ENCODE measurements at places on chromosomes 2 and 18.

GRCh38 chr18:62697636-62698035, 17.7 kb upstream of the PHLPP1 start:
- DNase-seq: no peak

DNA sequence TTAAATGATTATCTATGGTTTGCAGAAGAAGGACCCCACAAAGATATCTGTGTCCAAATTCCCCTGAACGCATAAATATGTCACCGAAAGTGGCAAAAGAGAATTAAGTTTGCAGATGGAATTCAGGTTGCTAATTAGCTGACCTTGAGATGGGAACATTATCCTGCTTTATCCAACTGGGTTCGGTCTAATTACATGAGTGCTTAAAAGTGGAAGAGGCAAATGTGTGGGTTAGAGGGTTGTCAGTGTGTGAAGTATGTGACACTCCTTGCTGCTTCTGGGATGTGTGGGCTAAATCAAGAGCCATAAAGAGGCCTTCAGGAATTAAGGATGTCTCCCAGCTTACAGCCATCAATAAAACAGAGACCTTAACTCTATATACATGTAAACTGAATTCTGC, 53.5 kb downstream of the CDH19 start:
- DNase-seq: no peak

- no peak for DNase-seq
Measured at GRCh38 chr2:159982842-159983785, 79.3 kb downstream of the PLA2R1 start.

- no peak for DNase-seq
Measured at GRCh38 chr2:134140251-134140661, 113.6 kb upstream of the MGAT5 start.

GRCh38 chr2:11598228-11598731, 64.4 kb downstream of the GREB1 start:
- DNase-seq: no peak

GRCh38 chr2:54603357-54603756, 120.1 kb upstream of the EML6 start:
- no peak for DNase-seq

- peak; percentile 22 for DNase-seq
Measured at GRCh38 chr18:63162271-63163014, 157.1 kb downstream of the BCL2 start.

DNA sequence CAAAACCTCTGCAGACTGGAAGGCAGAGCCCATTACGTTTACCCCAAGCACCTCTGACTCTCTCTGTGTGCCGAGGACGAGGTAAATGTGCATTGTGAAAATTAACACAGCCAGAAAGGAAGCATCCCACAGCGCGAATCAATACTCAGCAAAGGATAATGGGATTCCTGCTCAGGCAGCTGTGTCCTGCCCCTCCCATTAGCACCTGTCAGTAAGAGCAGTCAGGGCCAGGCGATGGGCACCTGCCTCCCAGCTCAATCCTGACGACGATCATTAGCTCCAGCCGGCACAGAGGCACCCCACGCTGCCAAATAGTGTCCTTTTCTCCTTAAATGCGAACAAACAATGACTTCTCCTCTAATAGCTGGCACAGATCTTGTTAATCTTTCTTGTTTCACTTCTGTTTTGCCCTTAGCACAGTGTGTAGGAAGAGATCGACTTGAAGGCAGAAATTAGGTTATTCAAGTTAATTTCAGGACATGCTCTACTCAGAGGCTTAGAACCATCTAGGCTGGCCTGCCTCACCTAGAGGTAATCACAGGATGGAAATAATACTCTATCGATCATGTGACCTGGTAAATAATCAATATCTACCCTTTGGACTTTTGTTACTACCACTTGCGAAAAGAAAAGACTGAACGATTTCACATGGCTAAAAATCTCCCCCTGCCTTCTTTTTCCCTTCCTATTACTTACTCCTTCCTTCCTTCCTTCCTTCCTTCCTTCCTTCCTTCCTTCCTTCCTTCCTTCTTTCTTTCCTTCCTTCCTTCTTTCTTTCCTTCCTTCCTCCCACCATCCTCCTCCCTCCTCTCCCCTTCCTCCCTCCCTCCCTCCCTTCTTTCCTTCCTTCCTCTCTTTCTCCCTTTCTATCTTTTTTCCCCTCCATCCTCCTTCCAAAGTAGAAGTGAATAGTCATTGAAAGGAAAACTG, 487.9 kb upstream of the ID2 start:
- no peak for DNase-seq

GRCh38 chr2:30511122-30512083, 64.4 kb downstream of the LCLAT1 start:
- no peak for DNase-seq

DNA sequence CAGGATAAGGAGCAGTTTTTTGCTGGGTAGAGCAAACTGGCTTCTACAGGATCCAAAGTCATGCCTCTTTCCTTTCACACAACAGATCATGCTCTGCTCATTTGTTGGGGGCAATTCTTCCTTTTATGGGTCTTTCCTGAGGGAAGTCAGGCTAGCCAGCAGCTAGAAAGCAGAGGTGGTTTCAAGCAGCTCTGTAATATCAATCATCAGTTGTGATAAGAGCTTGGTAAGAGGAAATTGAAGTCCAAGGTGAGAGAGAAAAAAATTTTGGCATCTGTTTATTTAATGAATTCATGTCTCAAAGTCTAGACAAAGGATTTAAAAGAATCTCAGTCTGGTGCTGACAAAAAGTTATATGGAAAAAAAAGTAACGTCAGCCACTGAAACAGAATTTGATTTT, 6.2 kb downstream of the TMEM87B start:
- DNase-seq: no peak

DNA sequence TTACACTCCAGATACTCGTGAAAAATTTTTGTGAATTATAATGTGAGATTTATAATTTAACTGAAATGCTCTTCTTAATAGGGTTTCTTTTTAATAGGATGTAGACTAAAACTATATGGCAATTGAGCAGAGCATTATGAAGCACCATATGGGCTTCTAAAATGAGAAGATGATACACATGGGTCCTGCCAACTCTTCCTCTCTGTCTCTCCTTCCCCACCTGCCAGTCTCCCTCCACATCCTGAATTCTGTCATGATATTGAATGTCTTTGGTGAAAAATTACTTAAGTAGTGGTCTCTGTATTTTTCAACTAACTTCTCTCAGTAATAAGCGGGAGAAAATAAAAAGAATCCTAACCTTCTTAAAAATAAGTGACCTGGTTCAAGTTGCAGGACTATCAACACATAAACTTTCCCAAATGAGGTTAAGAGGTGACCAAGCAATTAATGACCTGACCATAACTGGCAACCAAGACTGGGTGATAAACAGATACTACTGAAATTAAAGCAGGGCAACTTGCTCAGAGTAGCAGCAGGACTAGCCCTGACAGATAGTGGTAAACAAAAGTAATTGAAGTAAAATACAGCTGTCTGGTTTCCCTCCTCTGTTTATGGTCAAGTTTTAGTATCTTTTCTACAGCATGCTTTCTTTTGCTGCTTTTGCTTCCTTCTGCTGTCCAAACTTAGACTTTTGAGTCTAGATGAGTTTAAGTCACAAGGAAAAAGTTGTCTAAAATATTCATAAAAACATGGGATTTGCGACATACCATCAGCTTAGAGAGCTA, 117.1 kb upstream of the PDE1A start:
- no peak for DNase-seq

GRCh38 chr18:55585065-55585919, 2.7 kb downstream of the TCF4 start:
- DNase-seq: no peak

DNA sequence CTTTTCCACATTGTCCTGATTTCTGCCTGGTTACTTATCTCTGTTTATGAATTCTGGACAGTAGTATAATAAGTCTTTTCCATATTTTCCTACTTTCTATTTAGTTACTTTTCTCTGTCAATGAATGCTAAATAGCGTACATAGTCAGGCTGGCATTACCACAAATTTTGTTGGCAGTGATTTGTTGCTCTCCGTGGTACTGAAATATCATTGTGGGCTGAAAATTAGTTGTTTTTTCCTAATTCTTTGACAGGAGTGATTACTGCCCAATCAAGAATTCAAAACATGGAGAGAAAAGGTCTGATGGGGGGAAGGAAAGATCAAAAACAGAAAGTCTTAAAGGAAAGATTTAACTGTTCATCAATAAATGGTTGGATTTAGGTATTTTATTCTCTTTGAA, 7.7 kb upstream of the GALNT13 start:
- DNase-seq: no peak

GRCh38 chr2:221166292-221166691, 405.8 kb downstream of the EPHA4 start:
- no peak for DNase-seq

- no peak for DNase-seq
Measured at GRCh38 chr18:43665105-43665788, 388.0 kb upstream of the SYT4 start.

DNA sequence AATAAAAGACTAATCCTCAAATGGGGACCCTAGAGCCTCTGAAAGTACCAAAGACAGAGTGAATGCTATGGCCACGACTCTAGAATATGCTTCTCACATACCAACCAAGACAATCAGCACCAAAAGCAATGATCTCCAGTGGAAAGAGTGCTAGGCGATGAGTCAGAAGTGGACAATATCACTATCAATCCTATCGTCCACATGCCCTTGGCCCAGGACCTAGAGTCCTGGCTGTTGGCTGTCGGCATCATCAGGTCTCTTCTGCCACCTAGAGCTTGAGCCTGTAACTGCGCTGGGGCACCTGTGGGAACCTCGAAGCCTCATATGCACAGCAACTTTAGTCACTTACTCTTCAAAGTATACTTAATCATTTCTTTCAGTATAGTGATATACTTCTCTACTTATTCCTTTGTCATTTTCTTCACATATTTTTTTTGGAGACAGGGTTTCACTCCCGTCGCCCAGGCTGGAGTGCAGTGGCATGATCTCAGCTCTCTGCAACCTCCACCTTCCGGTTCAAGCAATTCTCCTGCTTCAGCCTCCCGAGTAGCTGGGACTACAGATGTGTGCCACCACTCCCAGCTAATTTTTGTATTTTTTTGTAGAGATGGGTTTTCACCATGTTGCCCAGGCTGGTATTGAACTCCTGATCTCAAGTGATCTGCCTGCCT, 29.7 kb downstream of the NOL10 start:
- peak; percentile 13 for DNase-seq

- no peak for DNase-seq
Measured at GRCh38 chr18:55115606-55116005, 156.3 kb upstream of the CCDC68 start.

GRCh38 chr2:160473468-160474318, 19.9 kb downstream of the RBMS1 start:
- no peak for DNase-seq

DNA sequence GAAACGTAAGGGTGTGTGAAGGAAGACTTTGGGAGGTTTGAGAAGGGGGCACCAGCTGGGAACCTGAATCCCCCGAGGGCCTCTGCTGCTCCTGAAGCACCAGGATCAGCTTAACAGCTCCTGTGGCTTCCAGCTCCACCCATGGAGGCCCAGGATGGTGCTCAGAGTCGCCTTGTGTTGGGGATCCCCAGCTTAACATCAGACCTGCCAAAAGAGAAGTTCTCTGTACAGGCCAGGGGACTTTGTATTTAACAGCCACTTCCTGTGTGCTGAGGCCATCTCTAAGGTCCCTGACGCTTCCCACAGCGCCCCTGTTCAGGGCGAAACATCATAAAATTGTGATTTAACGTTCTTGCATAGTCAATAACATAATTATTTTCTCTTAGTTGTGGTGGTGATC, 77.5 kb downstream of the NCK2 start:
- DNase-seq: no peak
